ENCODE measurements at places on chromosomes 2 and 18.

- no peak for DNase-seq
Measured at GRCh38 chr2:187206071-187206470, 242.0 kb downstream of the CALCRL start.

DNA sequence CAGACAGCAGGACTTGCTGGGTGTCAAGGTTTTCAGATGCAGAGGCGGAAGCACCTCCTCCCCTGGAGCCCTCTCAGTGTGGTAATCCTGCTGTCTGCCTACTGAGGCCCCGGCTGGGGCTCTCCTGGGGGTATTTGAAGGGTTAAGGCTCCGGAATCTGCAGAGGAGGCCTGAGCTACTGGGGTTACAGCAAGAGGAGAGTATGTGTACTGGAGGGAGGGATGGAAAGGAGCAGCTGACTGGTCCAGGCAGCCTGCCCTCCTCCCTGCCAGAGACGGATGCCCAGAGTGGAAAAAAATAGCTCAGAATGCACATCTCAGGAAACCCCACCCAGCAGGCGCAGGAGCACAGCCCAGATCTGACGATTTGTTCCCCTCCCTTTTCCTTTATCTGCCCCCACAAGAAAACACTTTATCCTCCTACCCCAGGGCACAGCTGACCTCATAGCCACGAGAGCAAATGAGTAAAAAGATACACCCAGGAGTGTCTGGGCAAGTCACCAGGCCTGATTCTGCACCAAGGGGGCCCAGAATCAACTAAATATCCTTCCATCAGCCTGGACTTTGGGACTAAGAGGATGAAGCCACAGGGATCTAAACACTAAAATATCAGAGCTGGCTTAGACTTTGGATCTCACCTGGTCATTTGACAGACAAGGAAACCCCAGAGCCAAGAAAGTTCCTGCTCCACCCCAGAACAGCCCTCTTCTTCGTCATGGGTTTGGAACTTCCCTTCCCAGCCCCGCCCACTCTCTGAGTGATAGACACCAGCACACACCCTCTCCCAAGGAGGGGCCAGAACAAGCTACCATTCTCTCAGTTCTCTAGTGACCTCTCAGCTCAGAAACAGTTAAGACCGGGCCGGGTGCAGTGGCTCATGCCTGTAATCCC is 5.5 kb downstream of the TMBIM1 start:
- DNase-seq = peak; percentile 23

- DNase-seq = no peak
Measured at GRCh38 chr2:150389447-150389846, 98.0 kb downstream of the RND3 start.

- no peak for DNase-seq
Measured at GRCh38 chr2:148967578-148967977, 70.9 kb upstream of the LYPD6B start.

GRCh38 chr2:28558158-28558820 is 62.4 kb downstream of the PLB1 start:
- no peak for DNase-seq

- DNase-seq = peak; percentile 50
Measured at GRCh38 chr2:228318218-228318617, 136.7 kb upstream of the SPHKAP start.

DNA sequence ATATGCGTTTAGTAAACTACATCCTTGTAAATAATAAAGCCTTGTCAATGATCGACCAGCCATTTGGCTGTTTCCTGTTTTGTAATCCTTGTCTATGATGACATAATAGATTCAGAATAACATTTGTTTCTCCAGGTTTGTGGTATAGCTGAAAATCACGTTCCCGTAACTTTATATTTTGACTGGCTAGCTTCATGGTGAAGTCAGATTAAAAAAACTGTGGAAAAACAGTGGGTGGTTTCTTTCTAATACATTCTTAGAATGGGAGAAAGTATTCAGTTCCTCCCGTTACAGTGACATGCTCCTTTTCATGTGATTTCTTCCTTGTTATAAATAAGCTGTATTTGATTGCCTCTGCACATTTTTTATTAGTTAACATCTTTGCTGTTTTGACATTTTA is 366.9 kb downstream of the NYAP2 start:
- DNase-seq = no peak

GRCh38 chr18:21735452-21736015 is 5.1 kb upstream of the MIB1 start:
- no peak for DNase-seq

GRCh38 chr2:68167186-68167585 is 9.5 kb downstream of the PNO1 start:
- DNase-seq = no peak

DNA sequence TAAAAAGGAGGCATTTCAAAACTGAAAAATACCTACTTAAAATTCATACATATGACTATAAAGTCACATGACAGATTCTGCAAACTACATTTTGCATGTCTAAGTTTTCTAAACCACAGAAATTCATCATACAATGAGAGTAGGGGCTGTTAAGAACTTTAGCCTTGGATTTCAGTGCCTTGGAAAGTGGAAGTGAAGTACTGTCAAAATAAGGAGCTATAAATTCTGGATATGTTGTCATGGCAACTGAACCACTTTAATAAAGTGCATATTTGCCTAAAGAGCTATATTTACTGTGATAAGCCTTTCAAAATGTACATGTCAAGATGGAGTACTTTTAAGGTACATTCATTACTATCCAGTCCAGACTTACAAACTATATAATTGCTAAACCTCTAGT is 227.1 kb downstream of the RAB3GAP1 start:
- no peak for DNase-seq

GRCh38 chr2:207901829-207902228 is 123.5 kb downstream of the PLEKHM3 start:
- no peak for DNase-seq

- no peak for DNase-seq
Measured at GRCh38 chr2:242011516-242011915, 142.0 kb downstream of the RTP5 start.

DNA sequence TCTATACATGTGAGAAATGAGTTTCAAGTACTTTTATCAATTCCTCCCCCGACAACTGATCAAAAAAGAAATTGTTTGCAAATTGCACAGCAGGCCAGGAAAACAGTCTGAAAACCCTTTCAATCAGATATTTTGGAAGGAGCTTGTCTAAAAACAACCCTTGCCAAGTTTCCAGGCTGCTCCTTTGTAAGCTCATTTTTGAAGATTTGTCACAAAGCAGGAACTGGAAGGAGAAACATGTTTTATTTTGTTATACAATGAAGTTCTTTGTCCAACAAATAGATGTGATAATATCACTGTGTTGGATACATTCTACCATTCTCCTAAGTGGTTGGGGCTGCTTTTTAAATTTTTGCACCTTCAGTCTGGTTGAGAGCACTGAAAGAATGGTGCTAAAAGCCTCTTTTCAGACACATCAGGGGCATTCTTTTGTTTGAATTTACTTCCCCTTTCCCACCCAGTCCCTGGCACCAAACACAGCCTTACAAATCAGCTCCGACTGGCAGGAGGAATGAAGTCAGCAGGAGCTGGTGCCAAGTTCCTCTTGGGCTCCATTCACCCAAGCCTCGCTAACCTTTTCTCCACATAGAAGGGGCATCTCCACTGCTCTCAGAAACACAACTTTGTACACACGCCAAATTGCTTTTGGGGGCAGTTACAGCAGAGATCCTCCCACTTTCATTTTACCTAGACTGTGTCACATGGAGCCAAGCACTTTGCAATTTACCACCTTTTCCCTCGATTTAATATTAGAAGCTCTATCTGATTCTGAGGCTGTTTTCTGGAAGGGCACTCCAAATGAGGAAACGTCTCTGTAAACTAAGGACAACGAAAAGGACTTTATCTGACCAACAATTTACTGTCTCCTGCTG is 88.0 kb downstream of the C1D start:
- DNase-seq = peak; percentile 3

- DNase-seq = no peak
Measured at GRCh38 chr2:202136526-202136925, 63.5 kb downstream of the KIAA2012 start.

DNA sequence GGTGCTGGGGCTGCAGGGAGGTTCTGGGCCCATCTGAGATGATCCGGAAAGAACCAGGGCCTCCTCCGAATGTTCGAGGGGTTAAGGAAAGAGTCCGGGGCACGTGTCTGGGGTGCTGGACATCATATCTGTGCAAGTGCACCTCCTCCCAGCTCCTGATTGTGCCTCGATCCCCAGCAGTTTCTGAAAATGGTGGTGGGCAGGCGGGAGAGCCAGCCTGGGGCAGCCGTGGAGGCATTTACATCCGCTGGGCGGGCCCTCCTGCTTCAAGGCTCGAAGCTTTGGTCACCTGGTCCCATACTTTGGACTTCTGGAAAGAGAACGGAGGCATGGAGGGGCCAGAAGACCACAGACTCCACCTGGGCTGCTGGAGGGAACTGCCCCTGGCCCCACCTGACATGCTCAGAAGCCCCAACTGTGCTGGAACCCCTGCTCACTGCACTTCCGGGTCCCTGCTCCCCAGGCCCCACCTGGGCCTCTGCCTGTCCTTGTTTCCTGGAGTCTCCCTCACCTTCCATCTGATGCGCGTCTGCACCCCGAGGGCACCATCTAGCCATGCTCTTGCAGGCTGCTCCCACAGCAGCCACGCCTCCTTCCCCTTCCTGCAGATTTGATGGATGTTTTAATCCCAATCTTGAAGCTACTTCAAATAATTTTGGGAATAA is 119.2 kb upstream of the HDAC4 start:
- DNase-seq = no peak

- DNase-seq = no peak
Measured at GRCh38 chr2:598058-598802, 79.0 kb downstream of the TMEM18 start.

DNA sequence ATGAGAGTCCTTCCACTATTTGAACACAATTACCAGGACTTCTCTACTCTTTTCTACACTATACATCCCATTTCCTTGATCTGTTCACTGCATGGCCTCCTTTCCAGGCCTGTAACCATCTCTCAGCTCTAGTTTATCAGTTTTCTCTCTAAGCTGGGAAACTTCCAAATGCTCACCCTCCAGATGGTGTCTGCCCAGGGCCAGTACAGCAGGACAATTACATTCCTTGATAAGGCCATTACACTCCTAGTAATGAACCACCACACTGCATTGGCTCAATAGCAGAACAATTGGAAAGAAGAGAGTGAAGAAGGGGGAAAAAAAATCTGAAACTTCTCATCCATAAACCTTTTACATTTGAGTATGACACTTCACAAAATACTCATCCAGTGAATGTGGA is 359.1 kb downstream of the ALK start:
- peak; percentile 22 for DNase-seq

DNA sequence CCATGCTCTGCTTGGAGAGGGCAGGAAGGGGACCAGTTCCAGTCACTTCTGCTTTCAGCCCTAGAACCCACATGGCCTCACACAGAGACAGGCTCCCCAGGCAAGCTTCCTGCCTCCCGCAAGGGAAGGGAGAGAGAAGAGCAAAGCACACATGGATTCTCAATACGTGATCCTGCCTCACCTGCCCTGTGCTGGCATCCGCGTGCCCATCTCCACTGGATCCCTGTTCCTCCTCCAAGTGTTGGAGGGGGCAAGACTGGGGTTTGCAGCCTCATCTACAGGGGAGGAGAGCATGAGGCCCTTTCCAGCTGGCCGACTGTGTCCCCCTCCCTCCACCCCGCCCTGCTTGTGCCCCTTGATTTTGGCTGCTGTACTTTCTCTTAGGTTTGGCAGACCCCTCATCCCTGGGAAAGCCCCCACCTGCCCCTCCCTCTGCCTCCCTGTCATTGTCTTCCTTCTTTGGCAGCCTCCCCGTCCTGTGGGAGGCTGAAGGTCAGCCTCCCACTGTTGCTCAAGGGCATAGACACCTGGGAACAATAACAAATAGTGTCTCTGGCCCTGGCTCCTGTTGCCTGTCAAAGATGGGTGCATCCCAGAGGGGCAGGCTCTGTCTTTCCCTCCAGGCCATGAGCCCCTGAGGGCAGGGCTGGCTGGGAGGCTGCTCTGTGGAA is 22.7 kb downstream of the KCNF1 start:
- DNase-seq = no peak

GRCh38 chr2:145064511-145064910 is 544.6 kb upstream of the ZEB2 start:
- no peak for DNase-seq

DNA sequence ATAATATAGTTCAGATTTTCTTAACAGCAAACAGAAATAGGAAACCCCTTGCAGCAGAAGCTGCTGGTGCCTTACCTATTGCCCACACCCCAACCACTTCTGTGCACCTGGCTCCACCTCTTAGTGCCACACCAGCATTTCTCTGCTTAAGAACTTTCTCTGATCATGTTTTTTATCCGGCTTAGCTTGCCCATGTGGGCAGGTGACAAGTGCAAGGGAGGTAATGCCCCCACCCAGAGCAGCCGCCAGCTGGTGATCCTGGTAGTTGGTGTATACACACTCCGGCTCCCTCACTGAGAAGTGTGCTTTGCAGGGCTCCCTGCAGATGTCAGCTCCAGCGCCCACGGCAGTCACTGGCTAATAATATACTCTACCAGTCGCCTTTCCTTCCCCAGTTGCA is 126.3 kb downstream of the ALPK2 start:
- DNase-seq = no peak

- DNase-seq = no peak
Measured at GRCh38 chr18:38867680-38868079, 1302.1 kb upstream of the CELF4 start.

DNA sequence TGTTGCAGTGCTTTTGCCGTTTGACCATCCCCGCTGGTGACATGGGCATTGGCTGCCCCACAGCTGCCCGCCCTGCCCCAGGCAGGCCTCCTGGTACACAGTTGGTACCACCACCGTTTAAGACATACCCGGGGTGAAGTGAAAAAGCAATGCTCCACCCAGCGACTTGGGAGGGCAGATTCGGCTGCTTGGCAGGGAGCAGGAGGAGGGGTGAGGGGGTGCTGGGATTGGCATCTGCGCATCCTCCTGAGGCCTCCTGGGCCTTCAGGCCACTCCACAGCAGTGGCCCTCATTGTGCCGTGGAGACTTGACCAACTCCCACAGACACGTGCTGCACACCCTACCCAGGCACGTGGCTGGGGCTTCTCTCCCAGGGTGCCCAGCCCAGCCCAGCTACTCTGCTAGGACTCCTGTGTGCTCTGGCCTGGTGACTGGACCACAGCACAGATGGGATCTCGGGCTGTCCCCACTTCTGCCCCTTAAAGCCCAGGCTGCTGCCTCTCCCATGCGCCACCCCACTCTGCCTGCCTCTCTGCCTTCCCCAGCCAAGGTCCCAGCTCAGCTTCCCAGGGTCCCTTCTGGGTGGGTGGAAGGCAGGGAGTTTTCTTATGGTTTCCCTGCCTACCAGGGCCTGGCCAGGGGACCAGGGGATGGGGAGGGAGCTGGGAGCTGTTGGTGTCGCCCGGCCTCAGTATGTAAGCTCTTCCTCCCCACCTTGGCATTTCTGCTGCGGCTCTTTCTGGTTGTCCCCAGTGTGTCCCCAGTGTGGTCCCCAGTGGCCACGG is 157.0 kb upstream of the HS6ST1 start:
- DNase-seq = no peak

DNA sequence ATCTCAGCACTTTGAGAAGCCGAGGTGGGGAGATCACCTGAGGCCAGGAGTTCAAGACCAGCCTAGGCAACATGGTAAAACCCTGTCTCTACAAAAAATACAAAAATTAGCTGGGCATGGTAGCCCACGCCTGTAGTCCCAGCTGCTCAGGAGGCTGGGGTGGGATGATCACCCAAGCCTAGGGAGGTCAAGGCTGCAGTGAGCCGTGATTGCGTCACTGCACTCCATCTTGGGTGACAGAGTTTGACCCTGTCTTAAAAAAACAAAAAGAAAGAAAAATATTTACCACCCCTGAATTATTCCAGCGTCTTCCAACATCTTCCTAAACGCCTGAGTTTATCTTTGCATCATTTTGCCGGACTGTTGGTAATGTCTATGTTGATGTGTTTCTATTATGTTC is 6.2 kb upstream of the IGFBP5 start:
- DNase-seq = no peak

- DNase-seq = no peak
Measured at GRCh38 chr2:57692395-57692794, 354.2 kb upstream of the VRK2 start.

- DNase-seq = no peak
Measured at GRCh38 chr2:221911890-221912289, 339.8 kb upstream of the EPHA4 start.

All from NCI-H446 treated with DMSO at 0.1 percent for 48 hours (cell line).